ENCODE measurements at places on chromosomes 1 and 21.

DNA sequence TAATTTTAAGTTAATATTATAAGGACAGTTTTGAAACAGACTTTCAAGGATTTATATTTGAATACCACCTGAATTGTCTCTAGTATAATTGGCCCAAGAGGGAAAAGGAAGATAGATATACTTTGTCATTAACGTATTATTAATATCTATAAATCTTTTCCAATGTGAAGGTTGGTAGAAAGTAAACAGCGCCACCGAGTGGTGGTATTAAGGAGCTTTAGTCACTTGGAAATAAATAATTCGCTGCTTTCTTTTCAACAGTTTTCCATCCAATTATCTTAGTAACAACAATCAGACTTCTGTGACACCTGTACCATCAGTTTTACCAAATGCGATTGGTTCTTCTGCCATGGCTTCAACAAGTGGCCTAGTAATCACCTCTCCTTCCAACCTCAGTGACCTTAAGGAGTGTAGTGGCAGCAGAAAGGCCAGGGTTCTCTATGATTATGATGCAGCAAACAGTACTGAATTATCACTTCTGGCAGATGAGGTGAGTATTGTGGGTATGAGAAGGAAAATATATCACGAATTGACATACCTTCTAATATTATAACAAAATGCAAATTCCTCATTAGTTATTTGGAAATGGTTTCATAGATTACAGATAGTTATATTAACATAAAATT, 37.7 kb downstream of the SH3GLB1 start:
- no peak for DNase-seq

GRCh38 chr1:2641381-2642130, 8.7 kb upstream of the MMEL1 start:
- DNase-seq: no peak

DNA sequence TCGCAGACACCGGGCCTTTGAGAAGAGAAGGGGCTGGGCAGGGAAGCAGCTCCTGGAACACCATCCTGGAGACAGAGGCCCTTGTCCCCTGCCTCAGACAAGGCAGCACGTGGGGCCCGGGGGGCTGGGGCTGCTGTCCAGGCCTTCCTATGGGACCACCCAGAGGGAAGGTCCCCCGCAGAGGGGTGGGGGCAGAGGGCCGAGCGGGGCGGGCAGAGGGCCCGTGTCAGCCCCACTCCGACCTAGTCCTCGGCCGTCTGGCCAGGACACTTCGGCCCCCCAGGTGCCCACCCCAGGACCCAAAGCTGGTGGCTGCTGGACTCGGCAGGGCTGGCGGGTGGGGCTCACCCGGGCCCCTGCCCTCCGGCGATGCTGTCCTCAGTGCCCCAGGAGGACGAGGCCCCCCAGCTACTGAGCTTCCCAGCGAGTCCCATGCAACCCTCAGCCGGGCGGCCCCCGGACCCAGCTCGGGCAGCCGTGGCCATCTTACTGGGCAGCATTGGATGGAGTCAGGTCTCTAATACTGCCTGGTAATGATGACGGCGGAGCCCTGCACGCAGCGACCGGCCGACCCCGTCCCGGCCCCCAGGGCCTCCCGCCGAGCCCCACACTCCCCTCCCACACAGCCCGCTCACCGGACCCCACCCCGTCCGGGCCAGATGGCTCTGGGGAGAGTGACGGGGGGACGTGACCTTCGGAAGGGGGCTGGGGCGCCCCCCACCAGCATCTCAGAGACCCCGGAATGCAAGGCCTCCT, 6.9 kb upstream of the TTLL10 start:
- DNase-seq: no peak

GRCh38 chr1:216168546-216168945, 254.7 kb downstream of the USH2A start:
- DNase-seq: no peak

DNA sequence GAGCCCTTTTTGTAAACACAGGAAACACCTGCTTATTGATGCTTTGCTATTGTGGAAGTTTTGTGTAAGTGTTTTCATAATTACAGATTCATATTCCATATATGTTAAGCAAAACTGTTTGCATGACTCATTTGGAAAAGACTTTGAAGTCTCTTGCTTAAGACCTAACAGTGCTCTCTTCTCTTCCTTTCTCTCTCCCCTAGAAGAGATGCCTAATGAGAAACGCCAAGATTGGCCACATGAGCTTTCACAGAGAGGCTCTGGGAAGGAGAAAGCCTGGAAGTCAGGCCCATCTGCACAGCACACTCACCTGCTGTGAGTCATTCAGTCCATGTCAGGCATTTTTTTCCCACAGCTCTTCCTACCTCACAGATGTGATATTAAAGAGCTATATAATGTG, 101.6 kb upstream of the PALMD start:
- no peak for DNase-seq

- no peak for DNase-seq
Measured at GRCh38 chr1:211210052-211210451, 49.1 kb upstream of the RCOR3 start.

DNA sequence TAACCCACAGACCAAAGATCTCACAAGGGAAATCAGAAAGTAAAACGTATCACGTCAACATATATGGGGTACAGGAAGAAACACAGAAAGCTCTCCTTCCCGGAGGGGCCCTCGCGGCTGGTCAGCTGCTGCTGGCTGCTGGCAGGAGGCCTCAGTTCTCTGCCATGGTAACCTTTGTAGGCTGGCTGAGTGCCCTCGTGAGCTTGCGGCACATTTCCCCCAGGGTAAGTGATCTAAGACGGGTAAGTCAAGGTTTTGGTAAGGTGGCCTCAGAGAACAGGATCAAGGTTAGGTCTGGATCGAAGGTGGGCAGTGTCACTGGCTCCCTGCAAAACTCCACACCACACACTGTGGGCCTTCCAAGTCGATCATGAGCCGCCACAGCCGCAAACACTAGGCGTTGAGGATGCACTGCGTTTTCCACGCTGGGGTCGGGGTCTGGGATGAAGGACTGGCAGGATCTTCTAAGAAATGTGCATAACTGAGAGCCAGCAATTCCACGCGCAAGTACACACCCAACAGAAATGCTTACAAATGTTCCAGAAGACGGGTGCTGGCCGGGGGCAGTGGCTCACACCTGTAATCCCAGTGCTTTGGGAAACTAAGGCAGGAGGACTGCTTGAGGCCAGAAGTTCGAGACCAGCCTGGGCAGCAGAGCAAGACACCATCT, 33.9 kb downstream of the WDR4 start:
- DNase-seq: no peak

DNA sequence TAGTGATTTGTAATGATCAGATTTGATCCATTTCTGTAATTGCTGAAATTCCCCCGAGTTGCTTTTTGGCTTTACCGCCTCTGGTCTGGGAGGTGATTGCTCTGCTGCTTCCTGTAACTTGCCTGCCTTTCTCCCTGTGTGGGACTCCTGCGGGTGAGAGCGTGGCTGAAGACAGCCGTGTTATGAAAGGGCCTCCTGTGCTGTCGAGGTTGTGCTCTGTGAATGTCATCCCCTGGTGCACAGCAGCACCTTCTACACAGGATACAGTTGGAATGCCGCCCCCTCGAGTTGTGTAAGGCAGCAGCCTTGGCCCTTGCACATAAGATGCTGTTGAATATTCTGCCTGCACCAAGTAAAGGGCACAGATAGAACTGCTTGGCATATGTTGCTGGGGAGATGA, 5.9 kb downstream of the SOD1 start:
- DNase-seq: no peak

- no peak for DNase-seq
Measured at GRCh38 chr1:18020021-18020817, 87.4 kb upstream of the IGSF21 start.

GRCh38 chr1:170634293-170634692, 29.6 kb upstream of the PRRX1 start:
- peak; percentile 40 for DNase-seq

DNA sequence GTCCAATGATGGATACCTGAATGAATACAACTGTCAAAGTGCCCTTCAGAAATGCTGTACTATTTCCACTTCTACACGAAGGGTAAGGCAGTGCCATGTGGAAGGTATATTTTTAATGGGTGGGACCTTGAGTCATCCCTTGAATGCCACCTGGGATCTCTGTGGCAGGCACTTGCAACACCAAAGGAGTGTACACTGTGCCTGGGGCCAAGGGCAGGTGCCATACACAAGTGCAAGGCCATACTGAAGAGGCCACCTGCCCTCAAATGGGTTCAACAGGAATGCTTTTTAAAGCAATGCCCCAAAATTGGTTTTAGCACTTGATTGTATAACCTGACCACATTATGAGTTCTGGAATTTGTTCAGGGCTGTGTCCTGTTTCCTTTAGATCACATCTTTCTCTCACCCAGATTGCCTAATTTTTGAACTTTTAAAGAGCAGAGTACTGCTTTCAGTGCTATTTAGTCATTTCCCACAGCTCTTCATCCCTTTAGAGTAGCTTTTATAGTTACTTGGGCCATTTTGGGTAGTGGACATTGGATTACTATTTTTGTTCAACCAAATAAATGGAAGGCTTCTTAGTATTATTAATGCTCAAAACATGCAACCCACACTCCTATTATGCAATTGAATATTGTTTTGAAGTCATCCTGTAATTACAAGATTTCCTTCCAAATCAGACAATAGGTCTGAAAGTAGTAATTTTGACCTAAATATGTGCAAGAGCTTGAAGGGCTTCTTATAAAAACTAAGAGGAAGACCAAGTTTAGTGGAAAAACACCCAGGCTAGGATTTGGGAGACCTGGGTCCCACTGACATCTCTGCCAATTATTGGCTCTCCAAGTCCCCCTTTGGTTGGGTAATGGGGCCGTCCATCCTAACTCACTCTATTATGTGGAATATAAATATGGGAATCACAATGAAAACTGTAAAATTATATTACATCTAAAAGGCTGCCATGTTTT, 57.2 kb downstream of the LEPR start:
- DNase-seq: no peak

DNA sequence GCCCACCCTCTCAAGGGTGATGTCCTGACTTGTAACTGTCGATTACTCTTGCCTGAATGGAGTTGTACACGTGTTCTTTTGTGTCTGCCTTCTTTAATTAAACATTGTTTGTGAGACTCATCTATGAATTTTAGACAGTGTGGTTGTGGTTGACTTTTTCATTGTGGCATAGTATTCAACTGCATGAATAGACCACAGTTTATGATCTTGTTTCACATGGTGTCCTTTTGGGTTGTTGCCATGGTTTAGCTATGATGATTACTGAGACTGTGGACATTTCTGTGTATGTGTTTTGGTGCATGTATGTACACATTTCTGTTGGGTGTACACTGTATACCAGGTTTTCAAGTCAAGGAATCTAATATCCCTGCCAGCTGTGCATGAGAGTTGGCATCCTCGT, 30.1 kb downstream of the PRMT2 start:
- DNase-seq: no peak

GRCh38 chr21:40647706-40648105, 199.3 kb downstream of the DSCAM start:
- no peak for DNase-seq

GRCh38 chr1:8151647-8152046, 125.5 kb upstream of the ERRFI1 start:
- no peak for DNase-seq

GRCh38 chr1:16165548-16165947, 9.7 kb upstream of the EPHA2 start:
- DNase-seq: no peak

GRCh38 chr1:155141749-155142148, 1.4 kb upstream of the DPM3 start:
- DNase-seq: no peak

DNA sequence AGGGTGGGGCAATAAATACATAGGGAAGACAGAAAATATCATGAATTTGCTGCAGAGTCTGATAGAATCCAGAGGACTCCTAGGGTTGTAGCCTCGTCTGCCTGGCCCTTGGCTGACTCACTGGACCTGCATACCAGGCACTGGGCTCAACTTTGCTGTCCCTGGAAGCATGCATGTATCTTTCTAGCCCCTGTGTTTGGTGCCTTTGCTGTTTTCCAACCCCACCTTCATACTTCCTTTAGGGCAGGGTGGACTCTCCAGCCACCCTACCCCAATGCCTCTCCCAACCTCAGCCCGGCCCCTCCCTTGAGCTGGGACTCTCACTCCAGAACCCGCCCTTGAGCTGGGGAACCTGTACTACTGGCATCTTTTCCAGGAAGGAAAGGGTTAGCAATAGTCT, 1.2 kb downstream of the RAB25 start:
- DNase-seq: no peak

DNA sequence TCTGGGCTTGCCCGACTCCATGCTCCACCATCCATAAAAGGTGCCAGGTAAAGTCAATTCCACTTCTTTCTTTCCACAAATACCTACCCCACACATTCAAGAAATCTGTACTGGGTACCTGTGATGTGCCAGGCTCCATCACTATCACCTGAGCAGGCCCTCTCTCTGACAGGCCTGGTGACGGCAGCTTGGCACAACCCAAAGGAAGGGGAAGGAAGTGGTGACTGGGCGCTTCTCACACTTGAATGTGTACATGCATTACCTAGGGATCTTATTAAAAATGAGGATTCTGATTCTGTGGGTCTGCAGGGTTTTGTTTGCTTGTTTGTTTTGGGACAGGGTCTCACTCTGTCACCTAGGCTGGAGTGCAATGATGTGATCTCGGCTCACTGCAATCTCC, 7.5 kb downstream of the HTR1D start:
- DNase-seq: no peak

DNA sequence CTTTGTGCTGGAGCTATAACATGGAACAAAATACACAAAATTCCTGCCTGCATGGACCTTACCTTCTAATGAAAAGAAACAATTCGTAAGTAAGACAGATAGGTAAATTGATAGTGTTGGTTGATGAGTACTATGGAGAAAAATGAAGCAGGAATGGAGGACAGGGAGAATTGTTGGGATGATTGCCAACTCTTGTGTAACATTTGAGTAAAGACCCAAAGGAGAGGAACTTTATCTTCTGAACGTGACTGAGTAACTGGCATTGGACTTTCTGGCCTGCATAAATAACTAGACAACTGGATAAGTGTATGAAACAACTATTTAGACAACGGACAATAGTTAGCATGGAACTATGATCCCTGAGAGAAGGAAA, 6.8 kb upstream of the EFCAB14 start:
- no peak for DNase-seq

DNA sequence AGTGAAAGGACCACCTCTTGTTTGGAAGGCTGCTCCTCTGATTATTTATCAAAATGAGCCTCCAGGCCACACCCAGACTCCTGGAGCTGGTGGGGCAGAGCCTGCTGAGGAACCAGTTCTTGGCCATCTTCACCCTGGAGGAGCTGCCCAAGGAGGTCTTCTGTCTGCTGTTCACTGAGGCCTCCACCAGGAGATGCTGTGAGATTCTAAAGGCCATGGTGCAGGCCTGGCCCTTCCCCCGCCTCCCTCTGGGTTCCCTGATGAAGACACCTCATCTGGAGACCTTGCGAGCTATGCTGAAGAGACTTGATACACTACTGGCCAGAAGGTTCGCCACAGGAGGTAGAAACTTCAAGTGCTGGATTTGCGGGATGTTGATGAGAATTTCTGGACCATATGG, 61.7 kb upstream of the GJA8 start:
- no peak for DNase-seq

GRCh38 chr1:186715887-186716809, 35.9 kb upstream of the PTGS2 start:
- DNase-seq: no peak

DNA sequence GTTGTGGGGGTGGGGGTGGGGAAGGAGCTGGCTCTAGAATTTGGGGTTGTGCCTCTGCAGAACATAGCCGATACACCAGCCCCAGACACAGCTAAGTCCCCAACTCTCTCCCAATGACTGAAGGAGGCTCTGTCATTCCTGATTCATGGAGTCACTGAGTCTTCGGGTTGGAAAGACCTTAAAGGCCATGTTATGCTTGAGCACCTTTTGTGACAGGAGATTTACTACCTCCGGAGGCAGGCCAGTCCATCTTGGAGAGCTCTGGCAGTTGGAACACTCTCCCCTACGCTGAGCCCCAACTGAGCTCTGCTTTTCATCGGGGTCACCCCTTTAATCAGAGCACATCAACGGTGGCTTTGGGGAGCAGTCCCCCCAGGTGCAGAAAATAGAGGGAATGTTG, 284.4 kb upstream of the GJB5 start:
- no peak for DNase-seq

Measured in GM04503 (cell line).